ENCODE measurements at places on chromosomes 13 and 19.
A peak's percentile ranks its signal among the peaks of the same experiment; 100 is the strongest.

DNA sequence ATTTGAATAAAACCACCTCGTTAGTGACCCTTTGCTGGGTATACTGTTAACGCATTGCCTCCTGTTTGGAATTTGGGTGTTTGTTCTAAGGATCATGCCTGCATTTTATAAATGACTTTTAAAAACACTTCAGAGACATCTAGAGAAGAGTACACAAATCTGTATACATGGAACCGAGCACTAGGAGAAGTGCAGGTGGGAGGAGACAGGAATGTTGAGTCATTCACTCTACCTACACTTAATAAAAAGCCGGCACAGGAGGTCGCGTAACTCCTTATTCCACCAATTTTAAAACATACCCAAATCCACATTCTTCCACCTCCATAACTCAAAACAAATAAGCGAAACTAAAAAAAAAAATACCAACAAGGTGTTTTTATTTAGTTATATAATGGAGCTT lies 48.6 kb downstream of the FGF9 start:
- peaks cover 40% of the 10 kb centered on the region for H3K27me3 ChIP-seq
- no peak for DNase-seq
- no peaks in the 10 kb centered on the region for H3K4me1 ChIP-seq
- no peak overlapping the region for H3K4me3 ChIP-seq
- no peak overlapping the region for H3K27ac ChIP-seq

DNA sequence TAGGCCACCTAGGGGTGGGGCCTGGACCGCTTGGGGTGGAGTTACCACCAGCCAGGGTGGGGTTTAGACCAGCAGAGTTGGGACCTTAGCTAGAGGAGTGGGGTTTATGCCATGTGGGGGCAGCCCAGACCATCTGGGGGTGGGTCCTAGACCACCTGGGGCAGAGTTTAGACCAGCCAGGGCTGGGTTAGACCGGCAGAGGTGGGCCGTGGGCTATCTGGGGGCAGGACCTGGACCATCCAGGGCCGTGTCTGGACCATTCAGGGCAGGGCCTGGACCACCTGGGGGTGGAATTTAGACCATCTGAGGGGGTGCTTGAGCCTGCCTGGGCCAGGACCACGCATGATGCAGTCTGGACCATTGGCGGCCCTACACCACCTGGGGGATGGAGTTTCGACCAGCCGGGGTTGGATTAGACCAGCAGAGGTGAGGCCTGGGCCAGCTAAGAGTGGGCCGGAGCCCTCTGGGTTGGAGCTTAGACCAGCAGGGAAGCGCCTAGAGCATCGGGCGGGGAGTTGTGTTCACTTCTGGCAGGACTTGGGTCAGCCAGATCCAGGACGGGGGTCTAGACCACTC lies 10.0 kb upstream of the CACNG6 start:
- no peak overlapping the region for H3K27ac ChIP-seq
- peak overlapping the region; percentile 31 for H3K4me3 ChIP-seq
- peaks cover 19% of the 10 kb centered on the region for H3K4me1 ChIP-seq
- DNase-seq, result no peak
- peaks cover 36% of the 10 kb centered on the region for H3K27me3 ChIP-seq

GRCh38 chr19:6092329-6093286 lies 17.7 kb downstream of the RFX2 start:
- peak overlapping the region; percentile 74 for H3K4me3 ChIP-seq
- no peaks in the 10 kb centered on the region for H3K36me3 ChIP-seq
- H3K4me1 ChIP-seq, result peaks cover 52% of the 10 kb centered on the region

DNA sequence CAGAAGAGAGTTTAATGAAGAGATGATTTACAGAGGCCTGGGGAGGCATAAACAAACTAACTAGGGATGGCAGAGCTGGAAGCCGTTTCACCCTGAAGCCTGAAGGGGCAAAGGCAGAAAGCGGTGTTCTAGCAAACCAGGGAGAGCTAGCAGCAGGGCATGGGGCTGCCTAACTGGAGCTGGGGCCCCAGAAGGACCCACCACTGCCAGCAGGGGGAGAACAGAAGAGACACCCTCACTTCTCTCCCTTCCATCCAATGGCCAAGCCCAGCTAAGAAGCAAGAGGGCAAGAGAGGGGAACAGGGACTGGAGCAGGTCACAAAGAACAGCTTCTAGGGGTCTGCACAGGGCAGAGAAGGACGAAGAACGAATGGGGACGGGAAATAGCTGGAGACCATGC lies 195.5 kb downstream of the KATNAL1 start:
- no peaks in the 10 kb centered on the region for H3K27me3 ChIP-seq
- no peak overlapping the region for H3K27ac ChIP-seq
- H3K36me3 ChIP-seq, result no peaks in the 10 kb centered on the region
- H3K4me3 ChIP-seq, result no peak overlapping the region
- no peak for DNase-seq

GRCh38 chr13:73171926-73172325 lies 113.1 kb downstream of the KLF5 start:
- no peaks in the 10 kb centered on the region for H3K27me3 ChIP-seq
- H3K4me3 ChIP-seq, result no peak overlapping the region
- peaks cover 18% of the 10 kb centered on the region for H3K4me1 ChIP-seq
- H3K27ac ChIP-seq, result no peak overlapping the region

- DNase-seq, result no peak
- no peaks in the 10 kb centered on the region for H3K36me3 ChIP-seq
- H3K27me3 ChIP-seq, result no peaks in the 10 kb centered on the region
- no peak overlapping the region for H3K4me3 ChIP-seq
- no peaks in the 10 kb centered on the region for H3K4me1 ChIP-seq
Observed at GRCh38 chr13:36837354-36838092, 18.5 kb downstream of the RFXAP start.

- no peaks in the 10 kb centered on the region for H3K27me3 ChIP-seq
- DNase-seq, result no peak
- no peaks in the 10 kb centered on the region for H3K36me3 ChIP-seq
- peaks cover 40% of the 10 kb centered on the region for H3K4me1 ChIP-seq
- peak overlapping the region; percentile 81 for H3K4me3 ChIP-seq
Observed at GRCh38 chr13:50910485-50910805, 854 bp downstream of the RNASEH2B start.

GRCh38 chr13:27952876-27953675 lies 16.0 kb downstream of the CDX2 start:
- H3K27me3 ChIP-seq, result peaks cover 62% of the 10 kb centered on the region
- DNase-seq, result no peak
- no peaks in the 10 kb centered on the region for H3K36me3 ChIP-seq
- peak overlapping the region; percentile 52 for H3K4me3 ChIP-seq

- peaks cover 77% of the 10 kb centered on the region for H3K4me1 ChIP-seq
- no peaks in the 10 kb centered on the region for H3K27me3 ChIP-seq
- no peaks in the 10 kb centered on the region for H3K36me3 ChIP-seq
- no peak for DNase-seq
- no peak overlapping the region for H3K27ac ChIP-seq
Observed at GRCh38 chr13:39531646-39532045, 71.3 kb downstream of the LHFPL6 start.

DNA sequence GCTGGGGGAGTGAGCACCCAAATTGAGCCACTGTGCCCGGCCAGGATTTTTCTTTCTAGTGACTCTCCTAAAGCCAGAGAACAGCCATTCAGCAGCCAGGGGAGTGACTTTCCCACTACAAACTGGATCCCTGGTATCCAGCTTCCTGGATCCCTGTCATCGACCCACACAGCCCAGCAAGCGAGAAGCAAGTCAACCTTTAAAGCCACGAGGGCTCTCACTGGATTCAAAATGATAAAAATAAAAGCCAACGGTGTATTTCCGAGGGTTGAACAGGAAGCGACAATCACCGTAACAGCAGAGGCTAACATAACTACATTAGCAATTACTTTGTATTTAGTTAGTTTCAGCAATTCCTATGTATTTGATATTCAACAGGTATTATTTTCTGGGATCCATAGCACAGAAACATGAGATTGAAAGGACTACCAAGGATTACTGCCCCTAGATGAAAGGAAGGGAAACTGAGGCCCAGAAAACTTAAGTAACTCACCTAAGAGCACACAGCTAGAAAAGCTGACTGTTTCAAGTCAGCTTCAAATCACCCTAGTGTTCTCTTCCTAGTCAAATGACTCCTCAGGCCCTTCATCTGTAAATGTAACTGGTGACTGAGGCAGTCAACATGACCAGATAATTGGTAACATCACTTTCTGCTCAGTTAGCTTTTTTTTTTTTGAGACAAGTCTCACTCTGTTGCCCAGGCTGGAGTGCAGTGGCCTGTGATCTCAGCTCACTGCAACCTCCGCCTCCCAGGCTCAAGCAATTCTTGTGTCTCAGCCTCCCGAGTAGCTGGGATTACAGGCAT lies 2.7 kb downstream of the RFX1 start:
- H3K27me3 ChIP-seq, result no peaks in the 10 kb centered on the region
- H3K27ac ChIP-seq, result peak overlapping the region; percentile 83
- DNase-seq, result no peak
- H3K4me1 ChIP-seq, result peaks cover 22% of the 10 kb centered on the region
- no peak overlapping the region for H3K4me3 ChIP-seq

DNA sequence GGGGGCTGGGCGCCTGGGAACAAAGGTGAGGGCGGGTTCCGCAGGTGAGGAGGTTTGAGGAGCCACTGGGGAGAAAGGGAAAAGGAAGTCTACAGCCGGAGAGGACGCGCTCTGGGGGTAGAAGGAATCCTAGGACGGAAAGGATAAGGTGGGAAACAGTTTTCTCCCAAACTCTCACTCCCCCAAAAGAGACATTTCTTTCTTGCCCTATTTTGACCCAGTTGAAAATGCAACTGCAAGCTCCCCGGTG lies 651 bp upstream of the POLR1D start:
- H3K36me3 ChIP-seq, result peaks cover 3% of the 10 kb centered on the region
- H3K27me3 ChIP-seq, result no peaks in the 10 kb centered on the region
- DNase-seq, result no peak
- H3K4me3 ChIP-seq, result peak overlapping the region; percentile 90
- peaks cover 45% of the 10 kb centered on the region for H3K4me1 ChIP-seq
- H3K27ac ChIP-seq, result peak overlapping the region; percentile 95

GRCh38 chr19:6103217-6103644 lies 7.1 kb downstream of the RFX2 start:
- no peak for DNase-seq
- H3K4me1 ChIP-seq, result peaks cover 83% of the 10 kb centered on the region
- H3K27ac ChIP-seq, result peak overlapping the region; percentile 92
- no peaks in the 10 kb centered on the region for H3K27me3 ChIP-seq

DNA sequence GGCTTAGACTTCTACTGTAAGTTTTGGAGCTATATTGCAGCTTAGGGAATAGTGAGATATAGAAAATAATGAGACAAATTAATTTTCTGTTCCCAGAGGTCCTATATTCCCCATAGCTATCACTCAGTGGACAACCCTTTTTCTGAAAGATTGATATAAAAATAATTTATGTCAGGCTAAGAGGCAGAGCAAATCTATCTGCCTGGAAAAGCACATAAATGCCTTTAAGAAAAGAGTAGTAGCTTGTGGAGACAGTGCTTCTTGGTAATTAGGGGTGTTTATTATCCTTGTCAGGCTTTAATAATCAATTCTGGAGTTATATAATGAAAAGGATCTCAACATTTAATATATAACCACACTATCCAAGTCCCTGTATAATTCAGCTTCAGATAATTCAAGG lies 1162.8 kb upstream of the PCDH20 start:
- no peaks in the 10 kb centered on the region for H3K4me1 ChIP-seq
- no peak overlapping the region for H3K27ac ChIP-seq
- no peak overlapping the region for H3K4me3 ChIP-seq
- no peaks in the 10 kb centered on the region for H3K27me3 ChIP-seq
- no peaks in the 10 kb centered on the region for H3K36me3 ChIP-seq

- no peak for DNase-seq
- peaks cover 45% of the 10 kb centered on the region for H3K4me1 ChIP-seq
- no peaks in the 10 kb centered on the region for H3K27me3 ChIP-seq
- H3K27ac ChIP-seq, result no peak overlapping the region
Observed at GRCh38 chr13:40123962-40124632, 468.6 kb downstream of the COG6 start.

- no peaks in the 10 kb centered on the region for H3K27me3 ChIP-seq
- no peak for DNase-seq
- no peak overlapping the region for H3K27ac ChIP-seq
- H3K36me3 ChIP-seq, result no peaks in the 10 kb centered on the region
Observed at GRCh38 chr13:62357887-62358645, 942.4 kb upstream of the PCDH20 start.

DNA sequence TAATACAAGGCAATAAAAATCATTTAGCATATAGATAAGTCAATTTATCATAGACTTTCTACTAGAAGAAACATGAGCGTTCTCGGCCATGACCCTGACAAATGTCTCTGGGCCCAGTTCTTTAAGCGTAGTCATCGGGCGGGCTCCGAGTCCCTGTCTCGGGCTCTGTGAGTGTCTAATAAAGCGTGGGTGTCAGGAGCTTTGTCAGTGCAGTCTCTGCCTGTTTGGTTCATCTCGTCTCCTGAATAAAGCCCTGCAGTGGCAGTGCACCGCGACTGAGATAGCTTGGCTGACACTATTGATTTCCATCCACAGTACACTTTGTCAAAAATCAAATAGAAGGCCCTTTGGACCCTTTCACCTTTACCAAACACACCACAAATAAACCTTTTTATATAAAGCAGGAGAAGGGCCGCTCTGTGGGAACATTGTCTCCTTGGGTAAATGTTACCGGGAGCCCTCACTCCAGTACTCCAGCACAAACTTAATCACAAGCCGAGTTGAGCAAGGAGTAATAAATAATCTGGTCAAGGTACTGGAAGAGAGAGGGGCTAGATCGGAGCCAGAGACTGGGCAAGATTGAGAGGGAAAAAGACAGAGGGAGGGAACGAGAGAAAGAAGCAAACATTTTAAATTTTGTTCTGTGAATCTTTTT lies 368.2 kb upstream of the TSHZ3 start:
- H3K4me3 ChIP-seq, result no peak overlapping the region
- H3K4me1 ChIP-seq, result no peaks in the 10 kb centered on the region
- no peak for DNase-seq

DNA sequence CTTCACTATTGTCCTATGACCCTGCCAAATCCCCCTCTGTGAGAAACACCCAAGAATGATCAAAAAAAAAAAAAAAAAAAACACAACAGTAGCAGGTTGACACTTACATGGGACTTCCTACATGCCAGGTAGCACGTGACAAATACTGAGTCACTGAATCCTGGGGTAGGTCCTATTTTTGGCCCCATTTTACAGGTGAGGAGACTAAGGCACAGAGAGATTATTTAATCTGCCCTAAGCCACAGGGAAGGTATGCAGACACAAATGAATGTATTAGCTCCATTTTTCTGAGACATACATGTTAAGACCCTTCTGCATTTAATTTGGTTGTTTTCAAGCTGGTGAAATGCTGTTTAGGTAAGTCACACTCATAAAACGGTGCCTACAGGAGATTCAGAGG lies 15.7 kb downstream of the ZNF575 start:
- H3K27me3 ChIP-seq, result no peaks in the 10 kb centered on the region
- peaks cover 22% of the 10 kb centered on the region for H3K36me3 ChIP-seq
- H3K4me1 ChIP-seq, result no peaks in the 10 kb centered on the region
- DNase-seq, result no peak
- no peak overlapping the region for H3K4me3 ChIP-seq
